NCI-H526 treated with DMSO at 0.1 percent for 48 hours (cell line): ENCODE measurements at places on chromosomes 12 and 14.

DNA sequence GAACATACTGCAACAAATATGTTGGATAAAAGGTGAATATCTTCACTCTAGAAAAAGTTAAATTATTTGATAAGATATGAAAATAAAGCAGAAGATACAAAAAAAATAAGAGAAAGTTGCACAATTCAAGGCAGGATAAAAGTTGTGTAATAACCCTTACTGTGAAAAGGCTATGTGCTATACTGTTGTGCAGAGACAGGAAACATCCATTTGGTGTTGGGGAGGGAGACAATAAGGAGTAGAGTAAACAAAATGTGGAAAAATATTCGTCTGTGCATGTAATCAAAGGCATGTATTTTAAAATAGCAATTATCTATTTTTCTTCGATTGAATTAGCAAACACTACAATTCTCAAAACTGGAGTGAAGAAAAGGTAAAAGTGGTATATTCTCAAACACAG is 34.8 kb downstream of the PTHLH start:
- DNase-seq, result no peak

DNA sequence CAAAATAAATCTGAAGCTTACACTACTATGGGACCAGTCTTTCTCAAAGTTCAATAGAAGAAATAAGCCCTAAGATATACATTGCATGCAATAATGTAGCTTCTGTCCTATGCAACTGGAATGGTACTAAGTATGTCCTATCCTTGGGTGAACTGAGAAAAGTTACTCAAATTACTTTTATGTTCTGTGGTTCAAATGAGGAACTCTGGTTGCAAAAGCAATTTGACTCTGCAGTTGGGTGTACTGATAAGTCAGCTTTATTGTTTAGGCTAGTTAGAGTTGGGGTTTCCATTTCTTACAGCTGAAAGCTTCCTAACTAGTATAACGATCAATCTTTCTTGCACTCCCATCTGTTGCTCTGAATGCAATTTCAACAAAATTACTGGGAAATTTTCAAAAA is 29.2 kb downstream of the GPR135 start:
- DNase-seq, result no peak

DNA sequence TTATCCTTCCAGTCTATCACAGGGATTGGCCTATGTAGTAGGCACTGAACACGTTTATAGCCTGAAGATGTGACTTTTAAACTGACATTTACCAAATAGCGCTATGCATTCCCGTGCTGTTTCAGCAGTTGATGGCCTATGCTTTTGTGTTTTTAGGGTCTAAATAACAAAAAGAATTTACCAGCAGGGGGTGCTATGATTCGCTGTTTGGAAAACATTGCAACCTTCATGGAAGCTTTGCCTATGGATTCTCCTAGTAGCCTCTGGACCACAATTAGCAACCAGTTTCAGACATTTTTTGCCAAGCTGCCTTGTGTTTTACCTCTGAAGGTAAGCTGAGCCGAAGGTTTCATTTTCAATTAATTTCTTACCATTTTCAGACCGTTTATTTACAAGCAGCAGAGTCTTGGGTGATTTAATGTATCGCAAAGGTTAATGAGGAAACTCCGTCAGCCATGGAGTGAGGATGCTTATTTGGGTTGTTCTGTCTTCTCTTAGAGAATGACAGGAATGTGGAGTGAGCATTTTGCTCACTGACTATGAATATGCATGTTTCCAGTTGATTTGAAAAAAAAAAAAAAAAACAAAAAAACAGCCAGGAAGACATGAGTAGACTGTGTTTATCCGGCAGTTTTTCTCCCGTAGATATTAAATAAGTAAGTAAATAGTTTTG is 133.1 kb downstream of the PRIMA1 start:
- DNase-seq, result peak; percentile 24

GRCh38 chr12:29350080-29350479 is 30.9 kb downstream of the ERGIC2 start:
- no peak for DNase-seq

- DNase-seq, result no peak
Measured at GRCh38 chr12:116862167-116862566, 19.1 kb downstream of the HRK start.

DNA sequence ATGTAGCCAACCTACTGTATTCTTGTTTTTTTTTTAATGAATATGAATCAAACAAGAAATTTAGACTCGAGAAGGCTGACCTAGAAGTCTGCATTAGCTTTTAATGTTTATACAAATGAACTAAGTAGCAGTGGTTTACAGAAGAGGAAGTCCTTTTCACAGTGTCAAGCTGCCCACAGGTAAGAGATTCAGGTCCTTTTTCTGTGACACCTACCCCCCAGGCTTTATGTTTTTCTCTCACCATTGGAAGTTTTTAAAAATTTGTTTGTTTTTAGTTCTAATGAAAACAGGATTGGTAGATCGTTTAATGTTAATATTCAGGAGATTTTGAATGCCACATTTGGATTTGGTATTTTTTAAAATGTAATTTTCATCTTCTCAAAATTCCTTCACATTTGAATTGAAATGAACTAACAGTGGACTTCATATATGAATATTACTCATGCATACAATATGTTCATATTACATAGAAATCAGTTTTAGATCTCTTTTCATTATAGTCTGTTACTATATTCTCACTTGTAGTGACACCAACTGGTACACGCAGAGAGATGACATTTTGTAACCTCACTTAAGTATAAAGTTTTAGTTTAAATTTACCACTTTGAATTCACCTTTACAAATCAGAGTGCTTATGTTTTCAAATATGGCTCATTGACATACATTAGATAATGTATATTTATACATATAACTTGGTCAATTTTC is 29.7 kb downstream of the ATF7IP start:
- DNase-seq, result peak; percentile 78

GRCh38 chr14:65164825-65165135 is 62.5 kb upstream of the MAX start:
- DNase-seq, result no peak
